ENCODE measurements at places on chromosomes 2 and 18.

DNA sequence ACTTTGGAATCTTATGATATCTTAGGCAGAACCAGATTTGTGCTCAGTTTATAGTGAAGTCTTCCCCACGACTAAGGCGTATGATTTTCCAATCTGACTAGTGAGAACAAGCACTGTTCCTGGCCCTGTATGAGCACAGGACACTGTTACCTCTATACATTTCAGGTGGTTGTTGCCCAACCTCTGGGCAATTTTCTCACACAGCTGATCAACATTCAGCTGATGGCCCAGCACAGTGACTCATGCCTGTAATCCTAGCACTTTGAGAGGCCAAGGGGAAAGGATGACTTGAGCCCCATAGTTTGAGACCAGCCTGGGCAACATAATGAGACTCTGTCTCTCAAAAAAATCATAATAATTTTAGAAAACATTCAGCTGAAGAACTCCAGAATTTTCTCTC is 119.5 kb downstream of the ASXL3 start:
- no peaks in the 10 kb centered on the region for H3K4me1 ChIP-seq
- no peak overlapping the region for H3K4me3 ChIP-seq
- DNase-seq: no peak
- no peaks in the 10 kb centered on the region for H3K27me3 ChIP-seq
- H3K27ac ChIP-seq: no peak overlapping the region

- H3K27ac ChIP-seq: no peak overlapping the region
- H3K4me1 ChIP-seq: peaks cover 9% of the 10 kb centered on the region
- no peaks in the 10 kb centered on the region for H3K36me3 ChIP-seq
- H3K27me3 ChIP-seq: no peaks in the 10 kb centered on the region
These were observed 38.8 kb downstream of the EPHA4 start for GRCh38 chr2:221533299-221533698.

DNA sequence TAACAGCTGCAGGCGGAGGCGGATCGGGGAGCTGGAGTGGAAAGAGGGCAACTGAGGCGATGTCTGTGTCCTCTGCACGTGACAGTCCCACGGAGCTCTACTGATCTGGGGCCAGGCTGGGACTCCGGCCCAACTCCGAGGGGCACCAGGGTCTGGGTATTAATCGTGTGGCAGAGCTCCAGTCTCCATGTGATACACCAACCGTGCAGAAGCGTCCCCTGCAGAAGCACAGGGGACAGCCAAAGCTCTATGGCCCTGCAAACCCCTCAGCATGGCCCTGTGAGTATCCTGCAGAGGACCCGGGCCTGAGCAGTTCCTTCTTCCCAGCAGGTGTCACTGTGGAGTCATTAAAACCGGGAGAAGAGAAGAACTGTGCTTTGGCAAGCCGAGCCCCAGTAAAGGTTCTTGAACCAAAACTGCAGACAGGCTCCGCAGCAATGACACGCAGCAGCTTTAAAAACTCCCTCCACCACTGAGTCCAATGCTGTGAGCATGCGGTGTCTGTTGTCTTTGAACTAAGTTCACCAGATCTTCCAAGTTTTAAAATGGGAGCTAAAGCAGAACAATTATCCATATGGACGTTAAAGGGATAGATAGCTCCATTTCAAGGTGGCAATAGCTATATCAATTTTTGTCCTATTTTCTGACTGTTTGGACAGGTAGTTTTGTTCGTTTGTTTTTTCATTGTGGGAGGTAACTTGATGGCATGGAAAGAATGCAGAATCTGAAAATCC is 79.4 kb downstream of the TMEM182 start:
- DNase-seq: no peak
- no peaks in the 10 kb centered on the region for H3K36me3 ChIP-seq
- peaks cover 17% of the 10 kb centered on the region for H3K4me1 ChIP-seq
- H3K27me3 ChIP-seq: no peaks in the 10 kb centered on the region

DNA sequence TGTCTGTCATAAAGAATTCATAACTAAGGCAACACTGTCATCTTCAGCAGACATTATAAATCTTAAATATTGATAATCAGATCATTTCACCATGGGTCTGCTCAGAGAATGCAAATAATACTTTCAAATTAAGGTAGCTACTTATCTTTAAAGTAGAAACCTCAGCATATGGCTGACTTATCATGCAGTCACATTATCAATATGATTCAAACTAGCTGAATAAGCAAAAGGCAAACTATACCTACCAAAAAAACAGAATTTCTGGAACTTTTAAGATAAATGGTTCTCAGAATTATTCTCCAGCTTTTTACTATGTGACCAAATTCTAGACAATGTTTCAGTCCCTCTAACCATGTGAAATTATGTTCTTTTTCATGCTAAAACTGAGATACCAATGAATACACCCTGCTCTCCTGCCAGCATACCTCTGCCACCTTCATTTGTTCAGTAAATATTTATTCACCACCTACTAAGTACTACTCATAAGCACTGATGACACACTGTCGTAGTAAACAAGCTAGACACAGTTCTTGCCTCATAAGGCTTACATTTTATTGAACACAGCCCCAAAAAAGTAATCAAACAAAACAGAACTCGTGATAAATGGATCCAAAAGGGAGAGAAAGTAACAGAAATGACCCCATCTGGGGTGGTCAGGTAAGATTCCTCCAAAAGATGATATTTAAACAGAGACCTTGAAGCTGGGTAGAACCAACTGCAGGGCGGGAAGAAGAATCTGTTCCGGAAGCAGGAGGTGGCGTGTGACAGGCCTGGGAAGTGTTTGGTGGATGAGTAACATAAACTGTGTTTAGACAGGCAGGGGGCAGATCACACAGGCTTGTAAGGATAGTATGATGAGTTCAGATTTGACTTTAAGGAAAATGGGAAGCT is 17.7 kb downstream of the SPIRE1 start:
- peaks cover 22% of the 10 kb centered on the region for H3K4me1 ChIP-seq
- H3K4me3 ChIP-seq: no peak overlapping the region
- H3K36me3 ChIP-seq: no peaks in the 10 kb centered on the region
- DNase-seq: no peak
- no peaks in the 10 kb centered on the region for H3K27me3 ChIP-seq

- peaks cover 4% of the 10 kb centered on the region for H3K27me3 ChIP-seq
- H3K36me3 ChIP-seq: no peaks in the 10 kb centered on the region
- no peak overlapping the region for H3K27ac ChIP-seq
These were observed 246.6 kb downstream of the EIPR1 start for GRCh38 chr2:3130889-3131635.

DNA sequence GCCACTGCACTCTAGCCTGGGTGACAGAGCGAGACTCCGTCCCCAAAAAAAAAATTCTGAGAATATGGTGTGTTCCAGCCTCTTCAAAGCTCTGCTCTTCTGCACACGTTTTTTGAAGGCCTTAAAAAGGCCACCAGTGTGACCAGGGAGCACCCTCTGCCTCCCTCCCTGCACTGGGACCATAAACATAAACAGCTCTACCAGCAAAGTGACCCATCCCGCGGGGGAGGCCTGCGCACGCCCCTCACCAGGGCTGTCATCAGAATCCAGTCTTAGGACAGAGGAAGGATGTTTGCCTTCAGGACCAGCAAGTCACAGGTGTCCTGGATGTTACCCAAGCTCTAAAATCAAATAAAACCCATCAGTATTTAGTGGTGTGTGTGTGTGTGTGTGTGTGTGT is 23.2 kb upstream of the B3GNT7 start:
- H3K27me3 ChIP-seq: peaks cover 5% of the 10 kb centered on the region
- no peak for DNase-seq
- no peaks in the 10 kb centered on the region for H3K4me1 ChIP-seq
- no peaks in the 10 kb centered on the region for H3K36me3 ChIP-seq
- H3K4me3 ChIP-seq: no peak overlapping the region

GRCh38 chr2:72082887-72083286 is 64.8 kb downstream of the CYP26B1 start:
- no peaks in the 10 kb centered on the region for H3K27me3 ChIP-seq
- H3K4me1 ChIP-seq: no peaks in the 10 kb centered on the region
- H3K36me3 ChIP-seq: no peaks in the 10 kb centered on the region
- DNase-seq: no peak
- no peak overlapping the region for H3K27ac ChIP-seq

DNA sequence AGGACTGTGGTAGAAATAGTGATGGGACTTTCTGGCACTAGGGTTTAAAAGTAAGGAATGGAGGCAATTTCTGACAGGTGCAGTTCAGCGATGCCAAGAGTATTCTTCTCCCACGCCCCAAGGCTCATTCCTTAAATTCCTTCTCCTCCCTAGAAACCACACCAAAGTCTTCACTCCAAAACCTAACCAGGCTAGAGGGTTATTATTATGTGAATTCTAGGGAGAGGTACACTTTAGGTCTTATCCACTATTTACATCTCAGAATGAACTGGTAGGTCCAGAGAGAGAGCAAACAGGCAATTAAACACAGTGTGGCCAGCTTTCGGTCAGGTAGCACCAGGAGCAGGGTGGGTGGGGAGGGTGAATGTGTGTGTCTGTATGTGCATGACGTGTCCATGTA is 11.4 kb downstream of the IL1F10 start:
- H3K36me3 ChIP-seq: no peaks in the 10 kb centered on the region
- peaks cover 3% of the 10 kb centered on the region for H3K27me3 ChIP-seq
- H3K27ac ChIP-seq: no peak overlapping the region
- DNase-seq: no peak
- H3K4me1 ChIP-seq: no peaks in the 10 kb centered on the region

DNA sequence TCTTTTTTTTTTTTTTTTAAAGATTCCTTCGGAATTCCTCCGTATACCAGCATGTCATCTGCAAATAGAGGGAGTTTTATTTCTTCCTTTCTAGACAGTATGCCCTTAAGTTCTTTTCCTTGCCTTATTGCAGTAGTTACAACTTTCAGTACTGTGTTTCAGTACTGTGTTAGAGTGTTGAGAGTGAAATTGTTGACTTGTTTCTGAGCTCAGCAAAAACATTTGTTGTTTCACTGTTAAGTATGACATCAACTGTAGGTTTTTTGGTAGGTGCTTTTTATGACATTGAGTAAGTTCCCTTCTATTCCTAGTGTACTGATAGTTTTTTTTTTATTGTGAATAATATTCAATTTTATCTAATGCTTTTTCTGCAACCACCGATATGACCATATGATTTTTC is 43.9 kb downstream of the ACVR2A start:
- no peaks in the 10 kb centered on the region for H3K27me3 ChIP-seq
- DNase-seq: no peak
- H3K4me3 ChIP-seq: no peak overlapping the region
- H3K4me1 ChIP-seq: peaks cover 14% of the 10 kb centered on the region
- no peaks in the 10 kb centered on the region for H3K36me3 ChIP-seq

- H3K4me3 ChIP-seq: no peak overlapping the region
- no peaks in the 10 kb centered on the region for H3K36me3 ChIP-seq
- H3K4me1 ChIP-seq: no peaks in the 10 kb centered on the region
- H3K27me3 ChIP-seq: no peaks in the 10 kb centered on the region
- DNase-seq: no peak
- H3K27ac ChIP-seq: no peak overlapping the region
These were observed 65.4 kb upstream of the VRK2 start for GRCh38 chr2:57981083-57981768.

- no peaks in the 10 kb centered on the region for H3K36me3 ChIP-seq
- peaks cover 6% of the 10 kb centered on the region for H3K4me1 ChIP-seq
- no peak for DNase-seq
- no peak overlapping the region for H3K27ac ChIP-seq
These were observed 166.4 kb upstream of the SLC14A2 start for GRCh38 chr18:45448871-45449270.

Data from psoas muscle (tissue), 8 donors.